ENCODE measurements at places on chromosomes 5 and 9.

DNA sequence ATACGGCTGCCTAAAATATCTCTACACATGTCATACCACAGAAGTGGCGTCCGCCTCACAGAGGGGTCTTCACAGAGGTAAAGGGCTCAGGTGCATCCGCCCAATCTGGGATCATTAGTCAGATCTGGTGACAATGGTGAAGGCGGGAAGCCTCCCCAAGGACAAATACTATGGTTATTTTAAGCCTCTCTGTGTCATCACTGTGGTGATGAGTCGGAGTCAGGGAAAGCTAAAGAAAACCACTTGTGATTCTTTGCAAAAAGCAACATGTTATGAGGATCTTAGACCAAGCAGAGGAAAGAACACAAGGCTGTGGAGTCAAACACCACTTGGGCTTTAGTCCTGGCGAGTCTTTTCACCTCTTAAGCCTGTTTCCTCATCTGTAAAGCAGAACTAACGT, 190.4 kb downstream of the DRD1 start:
- H3K27ac ChIP-seq, result no peak overlapping the region
- peaks cover 9% of the 10 kb centered on the region for H3K27me3 ChIP-seq

GRCh38 chr9:27566118-27566517, 7.2 kb downstream of the C9orf72 start:
- no peak for DNase-seq
- no peaks in the 10 kb centered on the region for H3K27me3 ChIP-seq
- no peak overlapping the region for H3K27ac ChIP-seq
- H3K36me3 ChIP-seq, result peaks cover 14% of the 10 kb centered on the region
- no peak overlapping the region for H3K4me3 ChIP-seq

DNA sequence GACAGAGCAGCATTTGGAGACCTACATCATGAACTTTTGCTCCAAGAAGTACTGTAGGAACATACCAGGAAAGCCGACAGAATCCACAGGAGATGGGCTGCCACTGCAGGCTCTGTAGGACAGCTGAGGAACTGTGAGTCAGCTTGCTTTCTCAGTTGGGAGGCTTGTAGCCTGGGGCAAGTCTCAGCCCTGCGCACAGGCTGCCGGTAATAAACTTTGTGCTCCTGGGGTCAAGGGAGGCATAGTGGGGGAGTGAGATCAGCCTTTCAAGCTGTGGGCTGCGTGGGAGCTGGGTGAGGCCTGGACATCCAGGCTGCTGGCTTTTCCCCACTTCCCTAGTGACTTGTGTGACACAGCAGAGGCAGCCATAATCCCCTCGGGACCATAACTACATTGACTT, 718.0 kb upstream of the CDH10 start:
- no peaks in the 10 kb centered on the region for H3K4me1 ChIP-seq
- H3K27me3 ChIP-seq, result no peaks in the 10 kb centered on the region
- no peak for DNase-seq
- no peak overlapping the region for H3K27ac ChIP-seq
- no peak overlapping the region for H3K4me3 ChIP-seq
- H3K36me3 ChIP-seq, result peaks cover 18% of the 10 kb centered on the region

GRCh38 chr9:84293001-84293798, 47.4 kb downstream of the SLC28A3 start:
- no peaks in the 10 kb centered on the region for H3K27me3 ChIP-seq
- no peaks in the 10 kb centered on the region for H3K36me3 ChIP-seq
- no peak overlapping the region for H3K27ac ChIP-seq
- H3K4me1 ChIP-seq, result peaks cover 11% of the 10 kb centered on the region
- no peak overlapping the region for H3K4me3 ChIP-seq
- DNase-seq, result no peak

DNA sequence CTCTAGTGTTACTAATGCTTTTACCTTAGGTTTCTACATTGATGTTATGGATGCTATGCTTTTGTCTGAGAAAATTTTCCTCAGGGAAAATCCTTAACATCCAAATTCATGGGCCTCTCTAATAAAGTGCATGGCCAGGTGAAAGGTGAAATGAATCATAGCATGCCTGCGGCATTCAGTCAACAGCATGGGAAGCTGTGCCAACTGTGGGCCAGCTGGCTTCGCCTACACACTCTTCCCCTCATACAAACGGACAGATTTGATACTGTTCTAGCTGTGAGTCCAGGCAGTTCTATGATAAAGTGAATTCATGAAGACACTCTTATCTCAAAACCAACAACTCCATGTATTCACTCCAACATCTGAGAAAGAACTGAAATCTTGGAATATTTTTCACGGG, 374.1 kb downstream of the PLK2 start:
- no peaks in the 10 kb centered on the region for H3K36me3 ChIP-seq
- H3K27me3 ChIP-seq, result no peaks in the 10 kb centered on the region
- H3K27ac ChIP-seq, result no peak overlapping the region
- no peaks in the 10 kb centered on the region for H3K4me1 ChIP-seq

DNA sequence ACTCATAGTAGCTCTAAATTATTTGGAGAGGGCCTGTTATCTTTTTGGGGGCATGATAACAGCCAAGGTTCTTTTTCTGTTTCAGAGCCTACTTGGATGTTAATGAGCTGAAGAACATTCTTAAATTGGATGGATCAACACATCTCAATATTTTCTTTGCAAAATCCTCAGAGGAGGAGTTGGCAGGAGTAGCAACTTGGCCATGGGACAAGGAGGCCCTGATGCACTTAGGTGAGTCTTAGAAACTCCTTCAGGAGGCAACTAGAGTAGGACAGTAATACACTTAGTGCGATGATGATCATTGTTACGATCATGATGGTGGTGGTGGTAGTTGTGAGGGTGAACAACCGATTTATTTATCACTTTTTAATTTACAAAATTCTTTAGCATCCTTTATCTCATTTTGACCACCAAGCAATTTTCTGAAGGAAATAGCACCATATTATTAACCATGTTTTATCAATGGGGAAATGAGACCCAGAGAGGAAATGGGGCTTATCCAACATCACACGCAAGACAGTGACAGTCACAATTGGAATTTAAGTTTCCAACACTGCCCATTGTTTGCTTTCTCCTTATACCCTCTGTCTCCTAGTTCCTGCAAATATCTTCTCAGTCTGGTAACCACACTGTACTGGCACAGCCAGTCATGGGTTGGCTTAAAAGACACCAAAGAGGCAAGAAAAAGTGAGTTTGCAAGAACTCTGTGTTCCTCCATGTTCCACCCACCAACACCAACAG, 54.0 kb downstream of the PAPPA start:
- no peak overlapping the region for H3K27ac ChIP-seq
- DNase-seq, result no peak
- H3K4me1 ChIP-seq, result no peaks in the 10 kb centered on the region
- no peaks in the 10 kb centered on the region for H3K36me3 ChIP-seq
- no peak overlapping the region for H3K4me3 ChIP-seq

DNA sequence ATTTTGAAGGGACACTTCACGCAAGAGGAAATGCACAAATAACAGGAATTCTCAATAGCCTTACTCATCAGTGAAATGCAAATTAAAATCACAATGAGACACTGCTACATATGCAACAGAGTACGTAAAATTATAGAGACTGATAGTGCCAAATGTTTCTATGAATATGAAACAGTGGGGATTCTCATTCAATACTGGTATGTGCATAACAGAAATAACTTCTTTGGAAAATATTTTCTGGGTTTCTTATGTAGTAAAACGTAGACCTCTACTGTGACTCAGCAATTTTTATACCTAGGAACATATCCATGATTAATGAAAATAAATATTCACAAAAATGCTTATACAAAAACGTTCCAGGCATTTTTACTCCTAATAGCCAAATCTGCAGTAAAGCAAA, 1625.2 kb downstream of the MAT2B start:
- DNase-seq, result no peak
- no peaks in the 10 kb centered on the region for H3K27me3 ChIP-seq
- no peak overlapping the region for H3K27ac ChIP-seq
- no peak overlapping the region for H3K4me3 ChIP-seq
